ENCODE measurements at places on chromosomes 2 and 18.

- DNase-seq = no peak
Observed at GRCh38 chr2:187405921-187406320, 42.1 kb downstream of the CALCRL start.

GRCh38 chr18:74797577-74798151, 200.0 kb downstream of the ZNF407 start:
- no peak for DNase-seq

- no peak for DNase-seq
Observed at GRCh38 chr2:241511091-241511741, 2.8 kb upstream of the STK25 start.

GRCh38 chr2:231877533-231878456, 48.4 kb downstream of the NPPC start:
- peak; percentile 28 for DNase-seq

DNA sequence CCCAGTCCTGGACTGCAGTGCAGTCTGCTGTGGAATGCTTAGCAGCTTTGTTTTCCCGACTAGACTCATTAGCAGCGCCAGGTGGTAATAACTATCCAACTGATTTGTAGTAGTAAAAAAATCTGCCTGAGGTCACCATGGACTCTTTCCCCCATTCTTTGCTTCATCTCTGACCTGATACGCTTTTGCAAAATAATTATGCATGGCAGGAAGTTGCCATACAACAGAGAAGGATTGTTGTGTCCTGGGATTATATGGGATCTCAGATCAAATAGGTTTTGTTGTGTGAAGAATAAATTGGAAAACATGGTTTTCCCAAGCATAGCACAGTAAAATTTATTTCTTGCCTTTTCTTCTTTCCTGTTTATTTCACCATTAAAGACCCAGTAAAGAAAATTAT, 72.4 kb upstream of the ATP5MC3 start:
- no peak for DNase-seq

DNA sequence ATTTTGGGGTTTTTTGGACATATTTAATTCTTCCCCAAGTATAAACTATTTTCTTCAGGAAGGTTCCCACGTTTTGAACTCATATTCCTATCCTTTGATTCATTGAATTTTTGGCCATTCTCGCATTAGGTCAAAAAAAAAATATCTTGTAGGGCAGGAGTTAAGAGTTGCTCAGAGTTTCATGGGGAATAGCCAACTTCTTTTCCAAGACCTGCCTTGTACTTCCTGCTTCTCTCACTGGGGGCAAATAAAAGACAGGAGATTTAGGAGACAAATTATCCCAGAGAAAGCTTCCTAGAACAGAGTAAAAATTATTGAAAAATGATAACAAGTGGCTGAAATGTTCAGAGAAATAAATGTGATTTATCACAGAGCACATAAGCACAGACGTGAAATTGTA, 55.2 kb upstream of the BCL11A start:
- DNase-seq = peak; percentile 29

- DNase-seq = peak; percentile 94
Observed at GRCh38 chr2:205405752-205406151, 276.5 kb upstream of the NRP2 start.

- DNase-seq = no peak
Observed at GRCh38 chr2:155600296-155600695, 732.2 kb downstream of the NR4A2 start.
